ENCODE measurements at places on chromosomes 1 and 21. TPM values are rescaled to one million over a fixed set of nuclear protein-coding genes. Genes with fewer than 3 reads are reported as not detected.

DNA sequence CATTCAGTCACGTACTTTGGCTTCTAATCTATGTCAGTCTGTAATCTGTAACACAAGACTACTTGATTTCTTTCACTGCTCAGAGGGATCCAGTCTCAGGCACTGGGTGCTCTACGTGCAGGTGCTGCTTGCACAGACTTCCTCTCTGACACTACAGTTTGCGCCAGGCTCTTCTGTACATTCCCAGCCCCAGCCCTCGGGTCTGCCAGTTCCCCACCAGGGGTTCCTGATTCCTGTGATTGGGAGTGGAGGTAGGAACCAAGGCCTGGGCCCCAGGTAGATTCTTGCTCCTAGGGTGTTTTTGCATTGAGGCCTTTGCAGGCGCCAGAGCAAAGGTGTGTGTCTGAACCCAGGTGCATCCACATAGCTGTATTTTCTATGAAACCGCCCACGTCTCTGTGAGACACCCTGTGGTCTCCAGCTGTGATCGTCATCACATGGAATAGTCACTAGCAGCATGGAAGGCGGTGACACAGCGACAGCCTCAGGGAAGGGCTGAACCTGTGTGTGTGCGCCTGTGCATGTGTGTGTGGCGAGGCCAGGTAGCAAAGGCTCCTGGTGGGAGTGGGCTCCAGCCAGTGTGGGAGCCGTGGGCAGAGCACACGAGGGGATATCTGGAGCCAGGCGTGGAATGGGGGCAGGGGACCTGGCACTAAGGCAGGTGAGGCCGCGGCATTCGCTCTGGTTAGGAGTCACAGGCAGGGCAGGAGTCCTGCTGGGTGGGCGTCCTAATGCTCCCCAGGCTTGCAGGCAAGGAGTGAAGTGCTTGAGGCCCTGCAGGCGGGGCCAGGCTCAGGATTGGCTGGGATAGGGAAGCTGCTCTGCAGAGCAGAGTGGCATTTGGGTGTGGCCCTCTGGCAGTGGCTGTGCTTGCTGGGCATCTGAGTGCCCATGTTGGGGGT is 5.2 kb downstream of the GJC2 start:
- H3K4me3 ChIP-seq = no peak overlapping the region
- H3K27ac ChIP-seq = no peak overlapping the region
- no peak for DNase-seq
- no peaks in the 10 kb centered on the region for H3K27me3 ChIP-seq
- H3K36me3 ChIP-seq = no peaks in the 10 kb centered on the region

- no peak overlapping the region for H3K27ac ChIP-seq
- H3K36me3 ChIP-seq = no peaks in the 10 kb centered on the region
- no peaks in the 10 kb centered on the region for H3K4me1 ChIP-seq
- no peak overlapping the region for H3K4me3 ChIP-seq
Observed at GRCh38 chr1:24972221-24972914, 42.3 kb upstream of the RUNX3 start.

DNA sequence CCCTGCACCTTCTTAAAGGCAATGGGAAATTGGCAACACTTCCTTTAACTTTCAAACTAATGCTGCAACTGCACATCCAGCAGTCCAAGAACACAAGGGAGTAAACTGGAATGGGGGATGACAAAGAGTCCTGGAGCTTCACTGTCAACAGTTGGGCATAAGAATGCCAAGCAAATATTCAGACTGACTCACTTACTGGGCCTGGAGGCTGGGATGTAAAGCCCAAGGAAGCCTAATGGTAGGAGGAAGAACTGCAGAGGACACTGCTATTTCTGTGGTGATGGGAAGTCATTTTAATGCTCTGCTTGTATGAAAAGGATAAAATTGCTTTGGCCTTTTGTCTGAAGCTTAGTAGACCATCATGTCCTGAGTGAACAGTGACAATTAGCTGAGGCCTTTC is 15.7 kb upstream of the DMRTA2 start:
- H3K4me3 ChIP-seq = no peak overlapping the region
- H3K36me3 ChIP-seq = no peaks in the 10 kb centered on the region
- H3K27ac ChIP-seq = no peak overlapping the region

DNA sequence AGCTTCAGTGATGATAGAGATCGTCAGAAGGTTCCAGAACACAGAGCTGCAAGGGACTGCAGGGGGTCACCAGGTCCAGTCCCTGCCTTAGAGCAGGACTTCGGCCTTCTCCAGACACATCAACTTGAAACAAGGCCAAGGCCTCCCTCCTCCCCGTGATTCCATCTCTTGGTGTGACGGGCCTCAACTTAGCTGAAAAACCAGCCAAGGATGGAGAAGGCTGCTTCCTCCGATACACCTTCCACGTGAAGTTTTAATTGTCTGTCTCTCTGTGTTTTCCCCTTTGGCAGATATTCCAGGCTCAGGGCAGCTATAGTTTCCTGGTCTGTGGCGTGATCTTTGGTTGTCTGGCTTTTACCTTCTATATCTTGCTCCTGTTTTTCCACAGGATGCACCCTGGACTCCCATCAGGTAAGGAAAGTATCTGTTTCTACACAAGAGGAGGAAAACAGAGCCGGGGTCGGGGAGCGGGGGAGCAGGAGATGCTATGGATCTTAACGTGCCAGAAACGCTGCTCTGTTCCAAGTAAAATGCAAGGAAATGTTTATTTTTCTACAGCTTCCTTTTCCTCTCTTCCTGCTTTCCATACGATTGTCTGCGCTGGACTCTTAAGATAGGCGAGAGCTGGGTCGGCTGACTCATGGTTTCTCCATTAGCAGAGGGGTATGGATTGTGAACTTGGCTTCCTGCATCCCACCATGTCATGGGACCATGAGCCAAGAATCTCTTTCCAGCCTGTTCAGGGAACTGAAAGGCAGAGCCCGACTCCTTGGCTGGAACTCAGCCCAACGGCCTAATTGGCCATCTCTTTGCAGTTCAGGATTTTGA is 32.8 kb downstream of the ELK4 start:
- H3K27me3 ChIP-seq = no peaks in the 10 kb centered on the region
- no peak overlapping the region for H3K4me3 ChIP-seq
- H3K27ac ChIP-seq = peak overlapping the region; percentile 51
- no peaks in the 10 kb centered on the region for H3K36me3 ChIP-seq
- DNase-seq = peak; percentile 87

GRCh38 chr1:215263636-215264035 is 181.1 kb downstream of the KCNK2 start:
- no peak overlapping the region for H3K4me3 ChIP-seq
- H3K27ac ChIP-seq = no peak overlapping the region
- H3K27me3 ChIP-seq = no peaks in the 10 kb centered on the region
- no peaks in the 10 kb centered on the region for H3K36me3 ChIP-seq

GRCh38 chr1:232891656-232892317 is 58.6 kb upstream of the NTPCR start:
- no peaks in the 10 kb centered on the region for H3K36me3 ChIP-seq
- DNase-seq = no peak

DNA sequence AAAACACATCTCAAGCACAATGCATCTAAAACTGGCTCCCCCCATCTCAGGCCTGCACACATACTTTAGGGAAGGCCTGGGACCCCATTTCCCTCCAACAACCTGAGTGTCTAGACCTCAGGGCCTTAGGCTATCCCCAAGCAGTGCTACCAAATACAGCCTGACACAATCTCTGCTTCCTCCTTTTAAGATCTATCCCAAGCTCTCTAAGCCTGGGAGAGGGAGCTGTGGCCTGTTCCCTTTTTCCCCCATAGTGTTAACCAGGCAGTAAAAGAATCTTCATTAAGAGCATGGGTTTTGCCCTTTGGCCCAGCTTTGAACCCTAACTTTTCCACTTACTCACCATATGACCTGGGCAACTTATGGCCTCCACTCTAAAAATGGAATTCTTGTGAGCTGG is 10.8 kb upstream of the COL8A2 start:
- no peak overlapping the region for H3K27ac ChIP-seq
- no peaks in the 10 kb centered on the region for H3K36me3 ChIP-seq
- no peaks in the 10 kb centered on the region for H3K27me3 ChIP-seq
- no peak for DNase-seq
- H3K4me3 ChIP-seq = no peak overlapping the region

DNA sequence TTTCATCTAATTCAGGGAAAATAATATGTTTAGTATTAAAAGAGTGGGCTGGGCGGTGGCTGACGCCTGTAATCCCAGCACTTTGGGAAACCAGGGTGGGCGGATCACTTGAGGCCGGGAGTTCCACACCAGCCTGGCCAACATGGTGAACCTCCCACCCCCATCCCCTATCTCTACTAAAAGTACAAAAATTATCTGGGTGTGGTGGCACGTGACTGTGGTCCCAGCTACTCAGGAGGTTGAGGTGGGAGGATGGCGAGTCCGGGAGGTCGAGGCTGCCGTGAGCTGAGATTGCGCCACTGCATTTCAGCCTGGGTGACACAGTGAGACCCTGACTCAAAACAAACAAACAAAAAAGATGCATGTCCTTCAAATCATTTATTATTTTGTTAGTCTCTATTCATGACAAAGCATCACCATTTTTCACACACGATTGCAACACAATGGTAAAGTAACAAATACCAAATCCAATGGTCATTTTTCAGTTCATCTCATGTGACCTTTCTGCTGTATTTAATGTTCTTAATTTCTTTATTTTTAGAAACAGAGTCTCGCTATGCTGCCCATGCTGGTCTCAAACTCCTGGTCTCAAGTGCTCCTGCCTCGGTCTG is 1.0 kb downstream of the MSH4 start:
- H3K27me3 ChIP-seq = no peaks in the 10 kb centered on the region
- DNase-seq = no peak
- no peaks in the 10 kb centered on the region for H3K36me3 ChIP-seq
- H3K4me3 ChIP-seq = no peak overlapping the region
- no peak overlapping the region for H3K27ac ChIP-seq

GRCh38 chr1:219963432-219963831 is 35.1 kb upstream of the SLC30A10 start:
- H3K27ac ChIP-seq = no peak overlapping the region
- no peaks in the 10 kb centered on the region for H3K4me1 ChIP-seq
- no peak for DNase-seq

GRCh38 chr1:171780583-171781175 is 781 bp upstream of the METTL13 start:
- H3K27ac ChIP-seq = peak overlapping the region; percentile 75
- H3K27me3 ChIP-seq = no peaks in the 10 kb centered on the region
- DNase-seq = no peak
- H3K36me3 ChIP-seq = no peaks in the 10 kb centered on the region

GRCh38 chr1:229862017-229862774 is 204.8 kb upstream of the GALNT2 start:
- H3K4me1 ChIP-seq = peaks cover 15% of the 10 kb centered on the region
- peak; percentile 59 for DNase-seq
- H3K36me3 ChIP-seq = no peaks in the 10 kb centered on the region
- H3K27ac ChIP-seq = peak overlapping the region; percentile 87

- H3K27ac ChIP-seq = no peak overlapping the region
- no peaks in the 10 kb centered on the region for H3K27me3 ChIP-seq
- H3K36me3 ChIP-seq = no peaks in the 10 kb centered on the region
- no peaks in the 10 kb centered on the region for H3K4me1 ChIP-seq
- no peak overlapping the region for H3K4me3 ChIP-seq
Observed at GRCh38 chr1:173553312-173553711, 49.6 kb downstream of the SLC9C2 start.

DNA sequence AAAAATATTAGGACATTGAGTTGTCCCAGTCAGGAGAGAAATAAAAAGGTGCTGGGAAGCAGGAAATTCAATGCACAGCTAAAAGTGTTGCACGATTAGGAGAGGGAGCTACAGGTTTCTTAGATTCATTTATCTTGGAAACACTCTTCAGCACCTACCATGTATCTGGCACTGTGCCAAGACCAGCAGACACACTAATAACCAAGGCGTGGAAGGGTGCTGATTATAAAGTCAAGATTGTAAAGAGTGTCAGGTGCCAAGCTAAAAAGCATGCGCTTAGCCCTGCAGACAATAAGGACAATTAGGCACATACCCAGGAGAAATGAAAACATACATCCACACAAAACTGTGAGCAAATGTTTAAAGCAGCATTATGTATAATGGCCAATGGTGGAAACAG is 129.9 kb downstream of the DSCAM start:
- H3K4me1 ChIP-seq = no peaks in the 10 kb centered on the region
- no peak overlapping the region for H3K27ac ChIP-seq
- H3K4me3 ChIP-seq = no peak overlapping the region

DNA sequence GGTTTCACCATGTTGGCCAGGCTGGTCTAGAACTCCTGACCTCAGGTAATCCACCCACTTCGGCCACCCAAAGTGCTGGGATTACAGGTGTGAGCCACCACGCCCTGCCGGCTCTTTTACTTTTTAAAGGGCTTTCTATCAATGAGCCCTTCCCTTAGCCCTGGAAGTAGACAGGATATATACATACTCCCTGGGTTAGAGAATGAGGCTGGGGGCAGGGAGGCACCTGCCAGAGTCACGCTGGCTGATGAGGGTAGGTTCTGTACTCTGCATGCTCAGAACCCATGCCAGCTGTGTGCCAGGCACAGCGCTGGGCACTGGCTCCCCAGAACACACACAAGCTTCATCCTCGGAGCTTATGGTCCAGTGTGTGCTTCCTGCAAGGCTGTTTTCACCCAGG is 113.6 kb upstream of the IPO9 start:
- DNase-seq = no peak
- peaks cover 55% of the 10 kb centered on the region for H3K4me1 ChIP-seq
- no peaks in the 10 kb centered on the region for H3K36me3 ChIP-seq

GRCh38 chr21:37276377-37276776 is 9.2 kb upstream of the VPS26C start:
- no peaks in the 10 kb centered on the region for H3K27me3 ChIP-seq
- no peaks in the 10 kb centered on the region for H3K36me3 ChIP-seq
- H3K4me3 ChIP-seq = no peak overlapping the region
- H3K4me1 ChIP-seq = no peaks in the 10 kb centered on the region

GRCh38 chr1:66332548-66332901 is 201.4 kb upstream of the SGIP1 start:
- H3K4me3 ChIP-seq = peak overlapping the region; percentile 38
- no peaks in the 10 kb centered on the region for H3K36me3 ChIP-seq
- peak overlapping the region; percentile 4 for H3K27ac ChIP-seq
- H3K4me1 ChIP-seq = peaks cover 2% of the 10 kb centered on the region
- no peaks in the 10 kb centered on the region for H3K27me3 ChIP-seq
- DNase-seq = no peak

- H3K4me3 ChIP-seq = no peak overlapping the region
- H3K4me1 ChIP-seq = peaks cover 2% of the 10 kb centered on the region
- H3K36me3 ChIP-seq = no peaks in the 10 kb centered on the region
- no peaks in the 10 kb centered on the region for H3K27me3 ChIP-seq
Observed at GRCh38 chr21:42777064-42777756, 102.1 kb downstream of the WDR4 start.

- no peak for DNase-seq
- no peak overlapping the region for H3K4me3 ChIP-seq
- no peaks in the 10 kb centered on the region for H3K36me3 ChIP-seq
- peaks cover 23% of the 10 kb centered on the region for H3K4me1 ChIP-seq
- no peak overlapping the region for H3K27ac ChIP-seq
Observed at GRCh38 chr1:164635059-164635802, 76.2 kb downstream of the PBX1 start.

TMEM9 gene
- total RNA-seq = 101 TPM

COL8A2 gene
- 6.2 TPM for total RNA-seq

LCE3D gene
- total RNA-seq = not detected

BRINP3 gene
- total RNA-seq = not detected

HUNK gene
- 1.00 TPM for total RNA-seq

RIMS3 gene
- 3.0 TPM for total RNA-seq

PRPF38A gene
- total RNA-seq = 52.6 TPM

SIPA1L2 gene
- 12.9 TPM for total RNA-seq

PHTF1 gene
- total RNA-seq = 28.6 TPM

FAM72A gene
- 0.95 TPM for total RNA-seq

PLA2G2D gene
- not detected for total RNA-seq

All from ovary (tissue), 10 donors.